Common myeloid progenitor, CD34-positive (primary cell): ENCODE measurements at places on chromosomes 5 and 9.
A peak's percentile ranks its signal among the peaks of the same experiment; 100 is the strongest.

- DNase-seq, result peak; percentile 49
Measured at GRCh38 chr9:20990867-20991266, 40.6 kb downstream of the HACD4 start.

GRCh38 chr9:120542701-120543490 lies 37.1 kb downstream of the CDK5RAP2 start:
- DNase-seq, result no peak

- DNase-seq, result peak; percentile 69
Measured at GRCh38 chr5:143182901-143183820, 220.3 kb downstream of the NR3C1 start.

GRCh38 chr9:79817438-79818004 lies 245.8 kb downstream of the TLE4 start:
- DNase-seq, result no peak

DNA sequence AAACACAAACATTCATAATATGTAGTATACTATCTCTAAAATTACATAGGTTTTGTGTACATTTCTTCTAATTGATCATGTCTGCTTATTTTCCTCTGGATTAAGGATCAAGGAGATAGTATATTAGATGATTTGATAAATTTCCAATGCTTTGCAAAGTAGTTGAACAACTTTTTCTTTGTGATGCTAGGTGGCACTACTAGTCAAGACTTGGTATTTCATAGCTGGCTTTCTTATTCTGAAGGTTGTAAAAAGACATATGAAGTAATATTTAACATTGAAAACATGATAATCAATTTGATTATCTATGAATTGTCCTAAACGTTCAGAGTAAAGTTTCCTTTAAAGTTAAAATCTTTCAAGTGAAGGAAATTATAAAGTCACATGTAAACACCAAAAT lies 106.1 kb upstream of the FGF10 start:
- no peak for DNase-seq
